ENCODE measurements at places on chromosomes 5 and 9.

GRCh38 chr5:132258102-132259068, 889 bp downstream of the PDLIM4 start:
- DNase-seq, result no peak

DNA sequence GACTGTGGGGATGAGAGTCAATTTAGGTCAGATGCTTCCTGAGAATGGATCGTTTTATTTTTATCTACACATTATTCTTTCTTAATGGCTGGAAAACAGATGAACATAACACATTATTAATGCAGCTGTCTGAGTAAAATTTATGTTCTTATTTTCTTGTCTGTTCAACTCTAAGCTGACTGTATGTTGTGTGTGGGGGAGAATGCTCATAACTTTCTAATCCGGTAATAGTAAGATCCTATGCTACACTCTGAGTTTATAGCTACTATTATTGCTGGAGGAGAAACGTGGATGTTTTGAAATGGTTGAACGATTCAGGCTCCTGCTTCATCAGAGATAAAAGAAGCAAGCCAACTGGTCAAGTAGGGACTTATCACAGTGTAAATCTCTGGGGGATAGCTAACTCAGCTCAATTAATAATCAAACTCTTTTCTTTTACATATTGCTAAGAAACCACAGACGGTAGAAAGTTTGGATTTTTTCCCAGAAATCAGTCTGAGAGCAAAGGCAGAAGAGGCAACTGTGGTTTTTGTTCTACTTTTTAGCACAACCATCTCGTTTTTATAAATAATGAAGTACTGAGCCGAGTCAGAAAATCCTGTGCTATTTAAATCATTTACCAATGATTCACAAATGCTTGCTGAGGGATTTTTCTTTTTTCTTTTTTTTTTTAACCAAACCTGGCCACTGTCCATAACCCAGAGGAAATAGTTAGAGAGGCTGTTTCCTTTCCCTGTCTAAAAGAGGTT, 265.0 kb upstream of the FAM174A start:
- no peak for DNase-seq

- no peak for DNase-seq
These were observed at the start of gene TNFSF15 for GRCh38 chr9:114805670-114806525. TNFSF15 (minus strand) TSS chr9:114806039; CDS start chr9:114806012, 27 bp downstream.

- no peak for DNase-seq
These were observed 32.0 kb downstream of the UNC13B start for GRCh38 chr9:35193762-35194161.

GRCh38 chr9:33524306-33524947, 376 bp downstream of the ANKRD18B start:
- no peak for DNase-seq

GRCh38 chr9:137462396-137462985, 3.4 kb upstream of the NSMF start:
- DNase-seq, result no peak

DNA sequence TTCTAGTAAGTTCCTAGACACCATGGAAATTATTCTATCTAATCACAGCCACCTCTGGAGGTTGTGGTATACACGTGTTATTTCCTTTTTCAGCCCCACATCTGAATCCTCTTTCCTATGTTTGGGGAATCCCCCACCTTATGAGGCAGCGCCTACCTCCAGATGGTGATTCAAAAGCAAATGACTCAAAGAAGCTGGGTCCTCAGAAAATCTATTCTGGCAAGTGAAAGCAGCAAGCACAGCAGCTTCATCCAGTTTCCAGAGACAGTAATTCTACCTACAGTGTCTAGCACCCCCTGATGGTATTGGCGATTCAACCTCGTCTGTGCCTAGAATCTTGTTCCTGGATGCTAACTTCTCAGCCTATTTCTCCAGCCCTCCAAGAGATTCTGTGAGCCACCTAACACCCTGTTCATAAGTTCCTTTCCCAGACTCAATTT, 43.0 kb downstream of the STRBP start:
- DNase-seq, result peak; percentile 46

DNA sequence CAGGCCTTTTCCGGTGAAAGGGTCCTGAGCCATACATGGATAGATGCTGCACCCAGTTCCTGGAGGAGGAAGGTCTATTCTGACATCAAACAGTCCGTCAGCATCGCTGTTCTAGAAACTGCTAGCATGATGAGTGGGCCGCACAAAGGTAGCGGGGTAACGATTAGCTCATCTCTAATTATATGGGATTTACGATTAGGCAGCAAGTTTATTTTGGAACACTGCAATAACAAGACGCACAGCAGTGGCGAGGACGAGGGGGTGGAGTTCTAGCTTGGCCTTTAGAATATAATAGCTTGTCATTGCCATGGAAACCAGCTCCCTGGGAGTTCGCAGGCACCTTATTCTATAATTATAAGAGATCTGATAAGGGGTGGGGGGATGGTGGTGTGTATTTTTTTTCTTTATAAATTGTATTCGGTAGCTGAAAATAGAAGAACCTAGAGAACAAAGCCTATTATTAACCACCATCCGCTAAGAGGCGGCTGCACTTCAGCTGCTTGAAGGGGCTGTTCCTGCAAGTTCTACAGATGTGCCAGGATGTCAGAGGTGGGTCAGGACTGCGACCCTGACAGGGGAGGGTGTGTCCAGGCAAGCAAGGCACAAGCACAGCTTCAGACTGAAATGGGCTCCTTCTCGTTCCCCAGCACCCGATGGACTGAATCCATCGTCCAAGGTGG, 311.0 kb downstream of the AGTPBP1 start:
- DNase-seq, result no peak

GRCh38 chr5:14762549-14763216, 98.2 kb downstream of the OTULIN start:
- DNase-seq, result no peak
